Putamen (tissue), 1 donor: ENCODE measurements at places on chromosomes 11 and 22.

DNA sequence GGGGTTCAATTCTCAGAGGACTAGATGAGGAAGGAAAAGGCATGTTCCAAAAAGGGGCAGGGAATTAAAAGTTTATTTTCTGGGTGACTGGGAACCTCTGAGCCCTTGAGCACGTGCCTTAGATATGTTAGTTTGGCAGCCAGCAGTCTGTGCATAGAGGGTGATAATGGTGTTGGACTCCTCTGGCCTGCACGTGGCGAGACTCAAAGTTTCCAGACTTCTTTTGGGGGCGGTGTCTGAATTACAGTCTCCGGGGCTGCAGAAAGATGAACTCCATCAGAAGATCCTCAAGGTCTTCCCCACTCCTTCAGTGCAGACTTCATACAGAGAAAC, 861 bp upstream of the ZNRF3 start:
- DNase-seq = no peak

DNA sequence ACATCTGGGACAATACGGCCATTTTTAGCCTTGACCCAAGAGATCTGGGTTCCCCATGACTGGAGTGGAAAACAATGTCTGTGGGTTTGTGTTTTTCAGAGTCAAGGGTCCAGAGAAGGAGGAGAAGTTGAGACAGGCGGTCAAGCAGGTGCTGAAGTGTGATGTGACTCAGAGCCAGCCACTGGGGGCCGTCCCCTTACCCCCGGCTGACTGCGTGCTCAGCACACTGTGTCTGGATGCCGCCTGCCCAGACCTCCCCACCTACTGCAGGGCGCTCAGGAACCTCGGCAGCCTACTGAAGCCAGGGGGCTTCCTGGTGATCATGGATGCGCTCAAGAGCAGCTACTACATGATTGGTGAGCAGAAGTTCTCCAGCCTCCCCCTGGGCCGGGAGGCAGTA, 15.7 kb downstream of the NNMT start:
- DNase-seq = no peak

- DNase-seq = no peak
Observed at GRCh38 chr11:16933756-16934603, 80.2 kb downstream of the PLEKHA7 start.

DNA sequence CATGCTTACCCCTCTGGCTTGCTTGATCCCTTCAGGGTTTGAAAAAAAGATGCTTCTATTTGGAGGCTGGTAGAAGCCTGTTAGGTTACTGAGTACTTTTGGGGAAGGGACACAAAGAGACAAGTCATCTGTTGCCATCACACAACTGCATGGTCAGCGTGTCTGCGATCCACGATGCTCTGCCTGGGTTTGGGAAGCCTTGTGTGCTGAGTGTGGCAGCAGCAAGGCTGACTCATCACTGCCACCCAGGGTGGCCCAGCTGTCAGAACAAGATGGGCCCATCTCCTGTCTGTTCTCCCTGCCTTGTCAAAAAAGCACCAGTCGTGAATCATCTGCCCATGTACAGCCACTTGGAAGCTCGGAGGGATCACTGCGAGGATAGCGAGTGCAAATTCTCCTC, 26.2 kb downstream of the UBASH3B start:
- no peak for DNase-seq

DNA sequence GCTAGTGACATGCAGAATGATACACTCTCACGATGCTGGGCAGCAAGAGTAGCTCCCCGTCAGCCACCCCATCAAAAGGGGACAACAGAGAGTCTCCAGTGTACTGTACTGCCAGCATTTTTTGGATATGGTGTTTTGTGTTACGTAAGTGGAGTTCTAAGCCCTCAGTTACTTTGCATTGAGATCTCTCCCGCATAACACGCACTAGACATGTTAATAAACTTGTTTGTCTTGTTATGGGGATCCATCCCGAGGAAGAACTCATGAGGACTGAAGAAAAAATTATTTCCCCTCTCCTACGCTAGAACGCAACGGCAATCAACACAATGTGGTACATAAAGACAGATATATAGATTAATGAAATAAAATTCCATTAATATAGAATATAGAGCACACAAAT, 24.2 kb downstream of the NCAPD3 start:
- DNase-seq = no peak

- DNase-seq = no peak
Observed at GRCh38 chr11:130762638-130763037, 153.6 kb downstream of the SNX19 start.

GRCh38 chr11:79192836-79193235, 248.0 kb downstream of the TENM4 start:
- no peak for DNase-seq

DNA sequence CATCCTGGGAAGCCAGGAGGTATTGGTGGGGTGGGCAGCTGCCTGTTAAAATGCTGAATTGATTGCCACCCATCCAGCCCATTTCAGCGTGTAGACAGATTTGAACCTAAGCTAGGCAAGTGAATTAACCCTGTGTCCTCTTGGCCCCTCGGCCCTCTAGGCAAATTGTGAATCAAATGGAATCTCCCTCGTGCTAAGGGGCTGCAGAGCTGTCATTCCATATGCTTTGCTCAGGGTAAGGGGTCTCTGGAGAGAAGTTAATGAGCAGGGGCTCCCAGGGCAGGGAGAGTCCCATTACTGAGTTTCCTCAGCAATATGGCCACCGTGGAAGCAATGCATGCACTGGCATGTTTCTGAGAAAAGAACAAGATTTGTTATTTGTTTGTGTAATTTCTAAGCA, 117.7 kb upstream of the RCN1 start:
- DNase-seq = no peak

DNA sequence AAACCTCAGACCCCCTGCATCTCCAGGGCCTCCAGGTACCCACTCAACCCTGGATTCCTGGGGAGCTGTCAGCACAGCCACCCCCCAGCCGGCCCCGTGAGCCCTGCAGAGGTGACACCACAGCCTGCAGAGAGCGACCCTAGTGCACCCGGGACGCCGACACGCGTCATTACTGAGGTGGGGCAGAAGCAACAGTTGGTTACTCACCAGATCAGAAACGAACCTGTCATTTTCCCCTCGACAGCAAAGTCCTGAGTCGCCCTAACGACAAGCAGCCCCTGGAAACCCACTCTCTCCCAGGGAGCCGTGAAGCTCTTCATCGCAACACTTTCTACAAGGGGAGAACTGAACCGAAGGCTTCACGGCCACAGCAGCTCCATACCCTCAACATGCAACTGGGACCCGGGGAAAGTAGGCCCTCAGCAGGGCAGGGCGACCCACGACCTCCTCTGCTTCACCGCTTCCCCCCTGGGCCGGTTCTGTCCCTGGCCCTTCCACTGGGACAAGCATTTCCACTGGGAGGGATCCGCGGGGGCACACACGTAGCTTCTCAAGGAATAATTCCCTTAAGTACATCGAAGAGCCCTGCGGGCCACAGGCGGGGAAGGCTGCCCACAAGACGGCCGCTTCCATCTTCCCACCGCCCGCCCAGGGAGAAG, 1.6 kb downstream of the BRD1 start:
- DNase-seq = no peak

DNA sequence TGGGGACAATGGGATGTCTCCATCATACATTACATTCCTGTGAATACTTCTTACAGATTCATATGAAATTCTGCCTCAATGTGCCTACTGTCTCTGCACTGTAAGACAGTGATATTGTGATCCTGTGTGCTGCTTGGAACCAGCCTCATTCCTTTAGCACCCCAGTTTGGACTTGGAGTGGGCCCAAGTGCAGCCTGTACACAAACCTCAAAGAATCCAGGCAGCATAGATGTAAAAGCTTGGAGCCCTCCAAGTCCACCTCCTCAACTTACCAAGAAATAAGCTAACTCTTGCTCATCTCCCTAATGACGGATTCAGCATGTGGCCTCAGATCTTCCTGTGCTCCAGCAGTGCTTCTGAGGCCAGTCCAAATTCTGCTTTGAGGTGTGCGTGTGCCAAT, 24.4 kb downstream of the GRAP2 start:
- DNase-seq = no peak

GRCh38 chr22:41369424-41369745, 12.4 kb upstream of the TEF start:
- no peak for DNase-seq

- DNase-seq = no peak
Observed at GRCh38 chr22:44181912-44182587, 1.3 kb downstream of the PARVG start.

DNA sequence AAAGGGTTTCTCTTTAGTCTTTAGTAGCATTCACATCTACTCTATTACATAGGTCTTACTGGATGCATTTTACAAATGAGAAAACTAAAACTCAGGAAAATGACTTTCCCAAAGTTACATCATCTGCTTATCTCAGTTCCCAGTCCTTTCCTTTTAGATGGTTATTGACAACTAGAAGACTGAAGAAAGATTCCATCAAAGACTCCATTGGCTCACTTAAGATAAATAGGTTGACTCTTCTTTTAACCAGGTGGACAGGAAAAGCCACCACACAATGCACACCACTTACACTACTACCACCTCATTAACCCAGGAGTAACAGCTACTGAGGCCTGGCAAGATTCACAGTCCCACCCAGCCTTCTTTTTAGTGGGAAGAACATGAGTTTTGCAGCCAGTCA, 123.6 kb downstream of the TRIM44 start:
- DNase-seq = no peak

DNA sequence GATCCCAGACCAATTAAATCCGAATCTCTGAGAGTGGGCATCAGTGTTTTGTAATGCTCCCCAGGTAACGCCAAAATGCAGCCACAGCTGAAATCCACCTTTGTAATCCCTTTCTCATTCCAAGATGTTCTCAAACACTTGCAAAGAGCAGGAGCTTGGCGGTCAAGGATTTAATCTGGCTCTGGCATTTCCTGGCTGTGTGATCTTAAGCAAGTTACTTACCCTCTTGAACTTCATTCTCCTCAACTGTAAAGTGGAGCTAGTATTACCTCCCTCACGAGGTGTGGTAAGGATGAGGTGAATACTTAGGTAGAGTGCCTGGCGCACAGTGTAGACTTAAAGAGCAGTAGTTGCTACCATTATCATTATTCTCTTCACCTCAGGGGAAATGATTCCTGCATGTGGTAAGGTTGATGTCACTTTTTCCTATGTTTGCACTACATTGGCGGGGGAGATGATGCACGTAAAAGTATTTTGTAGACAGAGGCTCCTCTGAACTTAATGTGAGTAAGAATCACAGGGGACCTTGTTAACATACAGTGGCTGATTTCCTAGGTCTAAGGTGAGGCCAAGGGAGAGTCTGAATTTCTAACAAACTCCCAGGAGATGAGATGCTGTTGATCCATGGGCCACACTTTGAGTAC, 210.4 kb upstream of the PITPNB start:
- DNase-seq = no peak

- no peak for DNase-seq
Observed at GRCh38 chr11:60836866-60837515, 4.9 kb upstream of the CCDC86 start.

DNA sequence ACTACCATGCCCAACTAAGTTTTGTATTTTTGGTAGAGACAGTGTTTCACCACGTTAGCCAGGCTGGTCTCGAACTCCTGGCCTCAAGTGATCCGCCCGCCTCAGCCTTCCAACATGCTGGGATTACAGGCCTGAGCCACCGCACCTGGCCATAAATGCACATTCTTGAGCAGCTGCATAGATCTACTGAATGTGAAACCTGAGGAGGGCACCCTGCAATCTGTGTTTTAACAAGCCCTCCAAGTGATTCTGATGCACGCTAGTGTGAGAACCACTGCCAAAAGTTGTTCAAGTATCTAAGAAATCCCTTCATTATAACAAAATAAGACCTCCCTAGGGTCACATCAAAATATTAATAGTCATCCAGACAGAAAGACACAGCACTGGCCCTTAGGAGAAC, 89.3 kb downstream of the RDX start:
- DNase-seq = no peak
